ENCODE measurements at places on chromosomes 4 and X.

GRCh38 chr4:127857641-127858040, 23.1 kb upstream of the PLK4 start:
- no peak for DNase-seq

DNA sequence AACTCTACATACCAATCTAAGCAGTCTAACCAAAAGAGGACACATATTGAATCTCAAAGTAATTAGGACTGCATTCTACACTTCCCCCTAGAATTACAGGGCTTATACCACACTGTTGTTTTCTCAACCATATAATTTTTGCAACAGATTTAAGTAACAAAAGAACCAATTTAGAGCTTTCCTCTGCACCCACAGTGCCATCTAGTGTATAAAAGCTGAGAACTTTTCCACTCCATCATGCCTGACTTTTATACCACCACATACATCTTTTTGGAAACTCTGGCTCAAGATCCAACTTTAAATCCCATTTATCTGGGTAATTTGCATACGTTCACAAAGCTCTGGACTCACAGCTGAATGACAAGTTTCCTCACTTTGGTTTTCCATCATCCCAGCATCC, 99.5 kb downstream of the EFHC2 start:
- DNase-seq: peak; percentile 27

DNA sequence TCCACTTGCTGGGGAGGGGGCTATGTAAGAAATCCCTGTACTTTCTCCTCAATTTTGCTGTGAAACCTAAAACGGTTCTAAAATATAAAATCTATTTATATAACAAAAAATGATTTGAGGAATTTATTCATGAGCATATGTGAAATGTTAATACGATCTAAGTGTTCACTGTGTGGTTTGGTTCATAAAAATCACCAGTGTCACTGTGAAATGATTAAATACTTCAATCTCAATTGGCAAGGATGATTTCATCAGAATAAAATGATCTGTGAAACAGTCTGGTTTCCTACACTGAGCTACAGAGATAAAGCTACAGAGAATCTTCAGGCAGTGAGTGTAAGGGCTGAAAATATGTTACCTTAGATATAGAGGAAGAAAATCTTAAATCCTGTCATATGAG, 153.4 kb downstream of the GPM6A start:
- DNase-seq: no peak

DNA sequence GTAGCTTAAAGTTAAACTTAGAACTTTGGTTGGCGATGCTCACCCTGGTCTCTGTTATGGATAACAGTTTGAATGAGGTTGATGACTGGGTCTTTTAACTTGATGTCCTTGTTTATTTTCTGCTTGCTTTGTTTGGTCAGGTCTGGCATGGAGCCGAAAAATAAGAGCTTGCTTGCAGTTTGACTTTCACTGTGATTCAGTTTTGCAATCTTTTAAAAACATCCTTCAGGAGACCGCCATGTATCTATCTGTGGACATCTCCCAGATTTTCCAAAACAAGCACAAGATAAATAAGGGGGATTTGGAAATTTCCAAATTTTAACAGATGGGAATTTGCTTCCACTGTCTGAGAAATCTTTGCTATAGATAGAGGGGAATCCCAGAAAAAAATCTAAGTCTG, 246.7 kb downstream of the PALLD start:
- DNase-seq: no peak

- DNase-seq: no peak
Observed at GRCh38 chr4:90220459-90220858, 93.3 kb downstream of the CCSER1 start.

- no peak for DNase-seq
Observed at GRCh38 chr4:24601121-24601520, 16.8 kb upstream of the DHX15 start.

GRCh38 chr4:77201343-77201742, 44.3 kb downstream of the CCNG2 start:
- no peak for DNase-seq

- DNase-seq: peak; percentile 9
Observed at GRCh38 chr4:150010525-150011126, 67.6 kb upstream of the DCLK2 start.

DNA sequence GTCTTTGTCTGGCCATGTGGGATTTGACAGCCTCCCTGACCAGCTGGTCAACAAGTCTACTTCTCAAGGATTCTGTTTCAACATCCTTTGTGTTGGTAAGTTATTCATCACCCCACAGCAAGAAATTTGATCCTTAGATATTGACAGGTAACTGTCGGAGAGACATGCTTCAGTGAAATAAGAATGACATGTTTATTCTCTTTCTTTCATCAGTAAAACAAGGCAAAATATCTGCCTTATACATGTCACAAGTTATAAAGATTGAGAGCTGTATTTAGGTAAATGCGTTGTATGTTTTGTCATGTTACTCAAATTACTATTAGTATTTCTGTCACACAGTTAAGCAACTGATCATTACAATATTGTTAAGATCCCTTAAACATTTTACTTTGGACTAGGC, 46.9 kb downstream of the SEPTIN11 start:
- DNase-seq: no peak

- DNase-seq: no peak
Observed at GRCh38 chr4:124964251-124964650, 251.7 kb upstream of the ANKRD50 start.

GRCh38 chr4:151887031-151887815, 126.4 kb upstream of the GATB start:
- DNase-seq: no peak

GRCh38 chr4:185559915-185560281, 24.6 kb upstream of the PDLIM3 start:
- no peak for DNase-seq

GRCh38 chrX:143873343-143873742, 10.5 kb upstream of the UBE2NL start:
- no peak for DNase-seq

- DNase-seq: no peak
Observed at GRCh38 chr4:13530823-13531624, 13.3 kb downstream of the NKX3-2 start.

- no peak for DNase-seq
Observed at GRCh38 chrX:28835991-28836390, 248.7 kb downstream of the IL1RAPL1 start.

Data from NCI-H2081 treated with DMSO at 0.1 percent for 48 hours (cell line).